ENCODE measurements at places on chromosomes 1 and 21.

- peak; percentile 59 for DNase-seq
Measured at GRCh38 chr1:226596531-226597165, 48.1 kb downstream of the STUM start.

DNA sequence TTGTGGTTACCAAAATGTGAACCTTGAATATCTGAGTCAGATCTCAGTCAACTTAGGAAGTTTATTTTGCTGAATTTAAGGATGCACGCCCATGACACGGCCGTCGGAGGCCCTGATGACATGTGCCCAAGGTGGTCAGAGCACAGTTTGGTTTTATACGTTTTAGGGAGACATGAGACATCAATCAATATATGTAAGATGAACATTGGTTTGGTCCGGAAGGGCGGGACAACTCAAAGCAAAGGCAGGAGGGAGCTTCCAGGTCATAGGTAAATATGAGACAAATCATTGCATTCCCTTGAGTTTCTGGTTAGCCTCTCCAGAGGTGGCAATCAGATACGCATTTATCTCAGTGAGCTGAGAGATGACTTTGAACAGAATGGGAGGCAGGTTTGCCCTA, 1.0 kb upstream of the PRMT2 start:
- no peak for DNase-seq

GRCh38 chr1:32470991-32471694, 6.3 kb downstream of the ZBTB8B start:
- no peak for DNase-seq

- DNase-seq: no peak
Measured at GRCh38 chr1:16383888-16384287, 16.8 kb downstream of the SZRD1 start.

GRCh38 chr1:209845408-209845725, 17.6 kb downstream of the UTP25 start:
- no peak for DNase-seq

- DNase-seq: no peak
Measured at GRCh38 chr1:151846062-151846568, 6.5 kb upstream of the C2CD4D start.

- DNase-seq: no peak
Measured at GRCh38 chr1:19376428-19377372, 64.6 kb downstream of the SLC66A1 start.

GRCh38 chr1:172670791-172671190, 11.9 kb downstream of the FASLG start:
- peak; percentile 83 for DNase-seq

GRCh38 chr1:20200966-20201365, 14.6 kb upstream of the PLA2G2C start:
- DNase-seq: no peak

GRCh38 chr21:31011412-31011811, 26.9 kb downstream of the KRTAP19-8 start:
- no peak for DNase-seq

- no peak for DNase-seq
Measured at GRCh38 chr1:29624320-29625083, 388.2 kb downstream of the PTPRU start.

- no peak for DNase-seq
Measured at GRCh38 chr1:245166471-245166885, 11.7 kb downstream of the KIF26B start.

- DNase-seq: no peak
Measured at GRCh38 chr21:22795091-22795490, 1796.9 kb downstream of the NCAM2 start.

DNA sequence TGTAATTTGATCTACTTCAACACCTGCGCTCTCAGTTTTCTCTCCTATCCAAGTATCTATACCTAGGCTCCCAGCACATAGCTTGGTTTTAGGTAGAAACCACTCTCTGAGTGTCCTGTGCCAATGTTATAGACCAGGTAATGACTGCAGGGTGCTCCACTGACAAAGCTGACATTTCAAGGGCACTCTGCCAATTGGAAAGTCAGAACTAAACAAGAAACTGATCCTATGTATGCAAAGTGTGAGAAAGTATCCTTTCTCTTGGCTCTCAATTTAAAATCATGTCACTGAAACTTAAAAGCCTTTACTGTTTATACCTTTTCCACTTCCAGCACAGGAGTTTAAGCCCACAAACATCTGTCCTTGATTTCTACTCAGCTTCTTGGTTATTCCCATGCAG, 45.0 kb upstream of the AIM2 start:
- no peak for DNase-seq

Measured in natural killer cell treated with Interleukin-12 subunit alpha and Interleukin-12 subunit beta and Interleukin-15 and Interleukin-18, amount 100 ng/mL, for 72 hours (primary cell).